ENCODE measurements at places on chromosomes 5 and 9. TPM values are rescaled to one million over a fixed set of nuclear protein-coding genes. Genes with fewer than 3 reads are reported as not detected.

IFNB1 gene
- total RNA-seq: not detected

CD274 gene
- total RNA-seq: 6.5 TPM

PDE6A gene
- not detected for total RNA-seq

ANKRD18B gene
- total RNA-seq: 2.8 TPM
